Stimulated activated CD4-positive, alpha-beta T cell treated with anti-CD3 and anti-CD28 coated beads, Interleukin-15, amount 100 ng/mL, for 1 hour (primary cell): ENCODE measurements at places on chromosomes 6 and 20.

- DNase-seq, result no peak
Observed at GRCh38 chr6:53593001-53593488, 48.1 kb upstream of the GCLC start.

DNA sequence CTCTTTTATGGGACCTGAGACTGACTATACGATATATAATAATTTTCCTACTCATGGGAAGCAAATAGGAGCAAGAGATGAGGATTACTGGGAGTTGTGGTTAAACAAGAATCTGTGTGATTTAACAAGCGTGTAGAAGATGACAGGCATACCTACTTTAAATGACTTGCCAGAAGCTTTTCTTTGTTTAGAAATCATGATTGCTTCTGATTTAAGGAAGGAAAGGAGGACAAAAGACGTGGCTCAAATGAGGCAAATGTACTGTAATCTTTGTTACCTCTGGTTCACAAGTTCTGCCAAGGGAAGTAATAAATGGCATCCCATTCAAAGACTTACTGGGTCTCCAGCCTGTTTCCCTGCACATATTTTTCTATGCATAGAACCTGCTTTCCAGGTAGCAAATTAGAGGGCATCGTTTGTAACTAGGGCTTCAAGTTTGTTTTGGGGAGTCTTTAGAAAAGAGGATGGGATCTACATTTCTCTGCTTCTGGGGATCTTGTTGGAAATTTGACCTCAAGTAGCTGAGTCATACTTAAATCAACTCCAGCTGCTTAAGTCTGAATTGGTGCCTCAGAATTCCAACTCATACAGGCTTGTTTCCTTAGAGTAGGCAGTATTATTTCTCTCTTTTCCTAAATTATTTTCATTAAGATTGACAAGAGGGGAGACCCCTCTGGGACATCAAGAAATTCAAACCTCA lies 2.9 kb upstream of the TRMT11 start:
- DNase-seq, result no peak

DNA sequence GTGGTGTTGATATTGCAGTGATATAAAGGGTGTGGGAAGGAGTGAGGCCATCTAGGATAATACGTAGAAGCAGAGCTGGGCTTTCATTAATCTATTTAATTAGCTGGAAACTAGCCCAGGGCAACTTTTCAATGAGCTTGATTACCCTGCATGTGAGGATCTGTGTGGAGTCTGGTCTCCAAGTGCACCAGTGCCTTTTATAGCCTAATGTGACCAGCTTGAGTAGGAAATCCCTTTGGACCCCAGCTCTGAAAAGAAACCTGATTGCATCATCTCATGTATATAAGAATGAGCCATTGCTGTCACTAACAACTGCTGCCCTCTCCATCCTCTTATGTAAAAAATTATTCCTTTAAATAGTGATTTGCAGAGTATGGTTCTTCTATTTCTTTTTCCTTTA lies 72.6 kb downstream of the CD109 start:
- no peak for DNase-seq

- DNase-seq, result peak; percentile 8
Observed at GRCh38 chr6:16437095-16437494, 198.7 kb downstream of the GMPR start.

DNA sequence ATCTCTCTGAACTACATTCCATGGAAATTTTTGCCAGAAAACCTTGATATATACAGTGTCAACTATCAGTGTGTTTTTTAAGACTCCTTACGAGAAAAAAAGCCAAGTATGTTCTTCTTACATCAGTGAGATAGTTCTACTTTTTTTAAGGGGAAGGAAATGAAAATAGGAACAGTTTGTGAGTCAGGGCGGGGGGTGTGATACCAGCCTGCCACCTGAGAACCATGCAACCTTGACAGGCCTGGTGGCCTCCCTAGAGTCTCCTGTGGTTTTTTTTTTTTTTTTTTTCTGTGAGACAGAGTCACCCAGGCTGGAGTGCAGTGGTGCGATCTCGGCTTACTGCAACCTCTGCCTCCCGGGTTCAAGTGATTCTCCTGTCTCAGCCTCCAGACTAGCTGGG lies 96.3 kb upstream of the GCM1 start:
- no peak for DNase-seq

GRCh38 chr6:17156966-17157365 lies 55.1 kb downstream of the STMND1 start:
- DNase-seq, result no peak

DNA sequence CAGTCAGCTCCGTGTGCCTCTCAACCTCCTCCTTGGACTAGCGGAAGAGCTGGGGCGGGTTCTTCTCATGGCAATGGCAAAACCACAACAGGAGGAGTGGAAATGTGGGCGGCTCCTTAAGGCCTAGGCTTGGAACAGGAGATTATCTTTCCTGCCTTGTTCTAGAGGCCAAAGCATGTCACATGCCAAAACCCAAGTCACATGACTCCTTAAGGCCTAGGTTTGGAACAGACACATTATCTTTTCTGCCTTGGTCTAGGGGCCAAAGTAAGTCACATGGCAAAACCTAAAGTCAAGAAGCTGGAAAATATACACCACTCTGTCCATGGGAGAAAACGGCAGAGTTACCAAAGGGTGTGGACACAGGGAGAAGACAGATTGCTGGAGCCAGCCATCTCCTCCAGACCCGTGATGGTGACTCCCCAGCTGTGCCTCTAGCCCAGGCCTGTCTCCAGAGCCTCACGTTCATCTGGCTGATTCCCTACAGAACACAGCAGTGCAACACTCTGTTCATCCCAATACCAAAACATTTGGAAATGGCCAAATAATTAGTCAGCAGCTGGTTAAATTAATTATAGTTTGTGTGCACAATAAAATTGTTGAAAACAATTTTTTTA lies 34.2 kb downstream of the ANKRD60 start:
- DNase-seq, result no peak

- DNase-seq, result no peak
Observed at GRCh38 chr6:157981132-157981394, 600 bp upstream of the SYNJ2 start.

- no peak for DNase-seq
Observed at GRCh38 chr6:48098923-48099322, 12.1 kb downstream of the PTCHD4 start.

- DNase-seq, result no peak
Observed at GRCh38 chr6:20197251-20197650, 15.0 kb downstream of the MBOAT1 start.

GRCh38 chr20:38290829-38291814 lies 12.8 kb upstream of the BPI start:
- no peak for DNase-seq

- DNase-seq, result no peak
Observed at GRCh38 chr6:11270030-11271027, 37.9 kb upstream of the NEDD9 start.

DNA sequence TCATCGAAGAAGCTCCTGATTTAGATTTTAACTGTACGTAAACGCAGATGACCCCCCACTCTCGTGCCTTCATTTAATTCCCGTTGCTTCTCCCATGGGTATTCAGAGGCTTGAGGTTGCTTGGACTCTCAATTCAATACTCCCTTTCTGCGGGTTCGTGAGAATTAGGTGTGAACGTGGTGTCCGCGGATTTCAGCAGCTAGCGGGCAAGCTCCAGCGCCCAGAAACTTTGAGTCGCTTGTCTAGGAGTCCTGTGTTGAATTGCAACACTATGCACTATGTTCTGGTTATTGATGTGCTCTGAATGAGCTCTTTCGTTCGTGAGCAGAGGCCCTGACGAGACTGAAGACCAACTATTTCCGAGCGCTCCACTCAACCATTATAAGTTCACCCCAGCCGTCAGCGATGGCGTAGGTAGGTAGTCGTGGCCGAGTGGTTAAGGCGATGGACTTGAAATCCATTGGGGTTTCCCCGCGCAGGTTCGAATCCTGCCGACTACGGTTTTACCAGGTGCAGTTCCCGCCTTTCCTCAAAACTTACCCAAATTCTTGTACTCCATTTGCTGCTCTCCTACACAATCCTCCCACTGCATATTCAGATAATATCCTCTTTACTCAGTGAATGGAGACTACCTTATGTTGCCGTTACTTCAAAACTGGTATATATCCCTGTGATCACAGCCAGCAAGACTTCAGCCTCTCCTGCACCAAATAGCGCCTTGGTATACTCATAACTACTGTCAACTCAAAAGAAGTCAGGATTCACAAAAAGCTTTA lies 72.6 kb upstream of the ZNF184 start:
- DNase-seq, result no peak

GRCh38 chr20:32999603-33000250 lies 4.5 kb downstream of the SUN5 start:
- no peak for DNase-seq

DNA sequence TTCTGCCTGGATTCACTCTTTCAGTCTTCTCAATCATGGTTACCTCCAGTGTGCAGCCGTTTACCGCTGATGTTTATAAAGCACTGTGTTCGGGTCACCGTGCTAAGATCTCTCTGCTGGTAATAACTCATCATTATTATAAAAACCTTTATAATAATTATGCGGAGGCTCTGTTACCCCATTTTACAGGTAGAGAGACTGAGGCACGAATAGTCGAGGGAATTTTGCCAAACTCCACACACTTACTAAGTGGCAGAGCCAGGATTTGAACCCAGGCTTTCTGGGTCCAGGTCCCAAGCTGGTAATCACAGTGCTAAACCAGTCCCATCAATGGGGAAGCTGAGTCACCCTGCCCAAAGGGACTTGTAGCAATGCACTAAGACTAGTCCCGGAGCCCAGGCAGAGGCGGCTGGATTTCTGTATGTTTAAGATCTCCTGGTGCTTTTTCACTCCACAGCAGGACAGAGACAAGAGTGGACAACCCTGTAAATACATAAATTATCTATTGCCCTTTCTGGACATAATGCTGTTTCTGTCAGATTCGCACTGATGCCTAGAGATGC lies 48.1 kb downstream of the SYNJ2 start:
- no peak for DNase-seq

- DNase-seq, result no peak
Observed at GRCh38 chr20:16316513-16316912, 256.7 kb downstream of the KIF16B start.

DNA sequence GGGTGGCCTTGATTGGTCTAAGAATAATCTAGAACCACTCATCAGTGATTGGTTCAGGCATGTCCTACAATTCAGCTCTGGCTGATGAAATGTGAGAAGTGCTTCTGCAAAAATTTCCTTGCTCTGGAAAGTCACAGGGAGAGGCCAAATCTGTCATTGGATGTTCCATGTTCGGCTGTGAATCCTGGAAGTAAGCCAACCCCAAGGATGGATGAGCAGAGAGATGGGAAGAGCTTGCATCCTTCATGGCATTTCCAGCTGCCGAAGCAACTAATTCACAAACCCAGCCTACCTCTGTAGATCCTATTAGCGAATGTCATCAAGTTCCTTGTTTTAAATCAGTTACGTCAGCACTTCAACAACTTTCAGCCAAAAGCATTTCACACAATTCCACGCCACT lies 187.2 kb upstream of the SOX4 start:
- no peak for DNase-seq

DNA sequence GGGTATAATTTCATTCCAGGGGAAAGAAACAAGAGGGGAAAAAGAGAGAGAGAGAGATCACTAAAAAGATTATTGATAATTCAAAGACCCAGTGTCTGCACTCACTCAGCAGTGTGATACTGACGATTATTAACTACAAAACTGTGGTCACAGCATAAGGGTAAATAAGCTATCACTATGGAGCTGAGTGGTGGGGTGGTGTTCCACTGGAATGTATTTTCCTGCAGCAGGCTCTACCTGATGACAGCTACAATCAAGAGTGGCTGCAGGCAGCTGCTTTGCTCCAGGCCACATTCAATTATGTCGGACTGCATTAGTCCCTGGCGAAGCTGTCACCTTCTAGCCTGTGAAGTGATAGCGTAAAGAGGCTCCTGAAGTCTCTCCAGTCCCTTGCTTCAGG lies 122.2 kb upstream of the TFAP2D start:
- no peak for DNase-seq

- DNase-seq, result no peak
Observed at GRCh38 chr6:73088138-73088813, 137.0 kb downstream of the KHDC1L start.

DNA sequence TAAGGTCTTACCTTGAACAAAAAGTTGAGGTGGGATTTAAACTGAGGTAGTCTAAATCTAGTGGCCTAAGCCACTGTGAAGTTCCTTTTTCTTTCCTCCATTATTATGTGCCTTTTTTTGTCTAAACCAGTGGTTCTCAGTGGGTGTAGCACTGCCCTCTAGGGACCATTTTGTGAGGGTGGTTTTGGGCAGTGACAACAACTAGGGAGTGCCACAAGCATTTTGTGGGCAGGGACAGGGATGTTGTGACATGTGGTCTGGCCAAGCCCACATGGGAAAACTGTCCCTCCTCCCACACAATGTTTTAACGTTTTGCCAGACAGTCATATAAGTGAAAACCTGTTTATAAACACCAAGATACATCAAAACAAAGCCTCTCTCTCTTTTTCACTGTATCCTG lies 899.4 kb upstream of the FLRT3 start:
- no peak for DNase-seq

DNA sequence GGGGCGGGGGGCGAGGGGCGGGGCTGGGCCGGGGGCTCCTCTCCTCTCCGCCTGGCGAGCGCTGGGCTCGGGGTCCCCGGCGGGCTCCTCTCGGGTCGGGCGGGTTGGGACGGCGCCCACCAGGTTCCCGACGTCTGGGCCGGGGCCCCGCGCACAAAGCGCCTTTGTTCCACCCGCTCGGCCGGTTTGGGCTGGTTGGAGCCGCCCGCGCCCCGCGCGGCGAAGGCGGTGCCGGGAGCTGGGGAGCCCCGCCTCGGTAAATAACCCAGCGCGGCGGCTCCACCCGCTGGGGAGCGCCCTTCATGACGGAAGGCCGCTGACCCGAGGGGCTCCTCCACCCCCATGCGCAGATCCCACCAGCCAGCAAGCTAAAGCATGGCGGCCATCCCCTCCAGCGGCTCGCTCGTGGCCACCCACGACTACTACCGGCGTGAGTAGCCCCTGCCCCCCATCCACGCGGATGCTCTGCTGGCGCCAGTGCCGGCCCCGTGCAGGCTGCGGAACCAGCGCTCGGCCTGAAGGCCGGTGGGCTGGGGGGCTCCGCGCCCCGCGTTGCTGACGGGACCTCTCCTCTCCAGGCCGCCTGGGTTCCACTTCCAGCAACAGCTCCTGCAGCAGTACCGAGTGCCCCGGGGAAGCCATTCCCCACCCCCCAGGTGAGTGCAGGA lies 503 bp downstream of the PPDPF start:
- peak; percentile 63 for DNase-seq

DNA sequence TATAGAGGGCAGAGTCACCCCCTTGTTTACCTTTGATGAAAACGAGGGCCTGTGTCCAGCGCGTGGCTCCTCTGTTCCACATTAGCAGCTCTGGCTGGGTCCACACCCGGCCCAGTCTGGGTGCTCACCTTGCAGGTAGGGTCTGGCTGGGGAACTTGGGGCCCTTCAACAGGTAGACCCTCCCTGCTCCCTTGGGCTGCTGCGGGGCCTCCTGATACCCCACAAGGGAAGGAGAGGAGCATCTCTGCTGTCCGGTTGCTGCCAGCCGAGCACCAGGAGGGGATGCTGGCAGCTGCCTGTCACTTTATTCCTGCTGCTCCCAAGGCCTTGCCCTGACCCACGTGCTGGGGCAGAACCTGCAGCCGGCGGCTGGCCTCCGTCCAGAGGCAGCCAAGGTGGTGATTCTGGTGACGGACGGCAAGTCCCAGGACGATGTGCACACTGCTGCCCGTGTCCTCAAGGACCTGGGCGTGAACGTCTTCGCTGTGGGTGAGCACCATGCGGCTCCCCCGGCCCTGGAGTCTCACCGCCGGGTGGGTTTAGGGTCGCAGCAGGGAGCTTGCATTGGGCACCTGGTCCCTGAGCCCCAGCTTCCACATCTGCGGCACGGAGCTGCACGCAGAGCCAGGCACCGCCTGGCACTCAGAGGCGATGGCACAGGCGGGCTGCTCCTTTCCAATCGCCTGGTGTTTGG lies 15.4 kb downstream of the COL20A1 start:
- no peak for DNase-seq
